ENCODE measurements at places on chromosomes 4 and X. TPM values are rescaled to one million over a fixed set of nuclear protein-coding genes. Genes with fewer than 3 reads are reported as not detected.

- DNase-seq, result no peak
Measured at GRCh38 chr4:89248879-89249281, 58.7 kb downstream of the GPRIN3 start.

GRCh38 chrX:74579597-74580198 lies 34.7 kb downstream of the RLIM start:
- no peak for DNase-seq

DNA sequence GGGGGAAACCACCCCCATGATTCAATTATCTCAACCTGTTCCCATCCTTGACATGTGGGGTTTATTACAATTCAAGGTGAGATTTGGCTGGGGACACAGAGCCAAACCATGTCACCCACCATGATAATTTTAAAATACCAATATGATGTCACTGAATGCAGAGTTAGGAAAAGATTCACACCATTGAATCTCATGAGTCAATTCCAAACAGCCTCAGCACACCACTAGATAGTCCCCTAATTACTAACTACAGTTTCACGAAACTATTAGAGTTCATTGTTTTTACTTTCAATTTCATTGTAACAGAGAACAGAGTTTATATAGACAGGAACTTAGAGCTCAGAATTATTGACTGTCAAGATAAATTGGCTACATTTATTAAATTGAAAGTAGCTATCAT lies 410.2 kb downstream of the FAM47A start:
- DNase-seq, result no peak

GRCh38 chr4:2247128-2248043 lies 5.5 kb upstream of the HAUS3 start:
- no peak for DNase-seq

The AWAT2 gene
- not detected for polyA plus RNA-seq

The RPL39 gene
- 2,660 TPM for polyA plus RNA-seq

The SYNPO2 gene
- 13.2 TPM for polyA plus RNA-seq

The RHOXF1 gene
- polyA plus RNA-seq, result 3.1 TPM

The NAP1L3 gene
- 14.1 TPM for polyA plus RNA-seq

The SSX1 gene
- polyA plus RNA-seq, result not detected

The MORC4 gene
- 18.6 TPM for polyA plus RNA-seq

The TMPRSS11D gene
- 0.11 TPM for polyA plus RNA-seq

Measured in renal cortex interstitium (tissue), 15 donors.